ENCODE measurements at places on chromosomes 6 and 20.

DNA sequence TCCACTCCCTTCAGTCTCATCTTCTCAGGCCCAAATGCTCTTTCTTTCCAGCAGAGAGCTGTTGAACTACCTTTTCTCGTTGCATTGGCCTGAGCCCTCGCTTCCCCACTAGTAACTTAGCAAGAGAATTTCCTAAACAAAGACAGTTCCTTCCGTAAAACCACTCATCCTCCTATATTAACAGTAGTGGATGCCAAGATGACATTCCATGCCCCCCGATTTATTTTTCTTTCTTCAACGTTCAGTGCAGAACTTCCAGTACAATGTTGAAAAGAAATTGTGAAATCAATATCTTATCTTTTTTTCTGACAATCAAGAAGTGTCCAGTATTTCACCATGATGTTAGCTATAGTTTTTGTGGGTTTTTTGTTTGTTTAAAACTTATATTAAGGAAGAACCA is 45.8 kb downstream of the SOX4 start:
- DNase-seq, result no peak

GRCh38 chr20:50356525-50356885 is 153.7 kb upstream of the PTPN1 start:
- DNase-seq, result no peak

- no peak for DNase-seq
Observed at GRCh38 chr6:138484018-138484731, 15.1 kb downstream of the NHSL1 start.

DNA sequence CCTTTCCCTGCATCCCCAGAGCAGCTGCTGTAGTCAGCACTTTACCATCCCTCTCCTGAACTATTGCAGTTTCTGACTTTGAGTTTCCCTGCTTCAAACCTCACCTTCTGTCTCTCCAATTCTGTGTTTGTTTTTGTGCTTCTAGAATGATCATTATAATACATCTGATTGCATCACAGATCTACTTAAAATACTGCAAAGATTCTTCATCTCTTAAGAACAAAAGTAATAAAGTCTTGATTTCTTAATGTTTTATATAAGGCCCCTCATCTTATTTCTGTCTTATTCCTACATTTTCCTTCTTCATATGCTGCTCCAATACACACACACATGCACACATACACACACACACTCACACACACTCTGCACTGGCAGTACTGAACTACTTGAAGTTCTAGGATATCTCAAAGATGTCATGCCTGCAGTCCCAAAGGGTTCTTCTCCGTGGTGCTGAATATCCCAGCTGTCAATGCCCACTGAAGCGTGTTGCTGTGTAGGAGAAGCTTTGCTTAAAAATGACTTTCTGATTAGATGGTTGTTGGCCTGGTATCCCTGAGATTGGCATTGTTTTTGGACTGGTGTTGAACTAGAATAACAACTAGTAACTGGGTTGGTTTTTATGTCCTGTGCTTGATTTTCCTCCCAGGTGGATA is 97.2 kb downstream of the MAP3K4 start:
- DNase-seq, result no peak

DNA sequence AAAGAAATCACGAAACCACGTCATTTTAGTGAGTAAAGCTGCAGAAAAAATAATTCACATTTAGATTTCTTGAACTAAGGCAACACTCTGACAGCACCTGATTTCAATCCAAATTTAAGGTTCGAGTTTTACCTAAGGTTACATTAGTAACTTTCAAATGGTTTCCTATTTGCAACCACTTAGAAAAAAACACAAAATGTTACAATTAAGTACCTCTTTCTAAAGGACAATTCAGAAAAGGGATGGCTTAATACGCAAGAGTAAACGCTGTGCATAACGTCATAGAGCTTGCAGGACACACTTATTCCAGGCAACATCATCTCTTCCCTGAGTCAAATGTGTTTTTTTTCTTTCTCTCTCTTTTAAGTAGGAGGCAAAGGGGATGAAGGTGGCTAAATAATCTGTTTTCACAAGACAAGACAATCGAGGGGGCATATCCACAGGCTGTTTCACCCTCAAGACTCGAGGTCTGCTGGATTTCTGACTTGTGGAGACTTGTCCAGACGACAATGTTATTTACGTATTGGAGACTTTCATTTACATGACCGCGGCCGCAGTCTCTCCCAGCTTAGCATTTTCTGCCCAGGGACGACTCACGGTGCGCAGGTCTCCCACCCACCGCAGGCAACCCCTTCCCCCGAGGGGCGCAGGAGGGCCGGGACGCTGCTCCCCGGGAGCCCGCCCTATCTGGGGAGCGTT is 86.0 kb downstream of the SESN1 start:
- no peak for DNase-seq

- DNase-seq, result no peak
Observed at GRCh38 chr20:51312480-51312783, 230.1 kb downstream of the NFATC2 start.

DNA sequence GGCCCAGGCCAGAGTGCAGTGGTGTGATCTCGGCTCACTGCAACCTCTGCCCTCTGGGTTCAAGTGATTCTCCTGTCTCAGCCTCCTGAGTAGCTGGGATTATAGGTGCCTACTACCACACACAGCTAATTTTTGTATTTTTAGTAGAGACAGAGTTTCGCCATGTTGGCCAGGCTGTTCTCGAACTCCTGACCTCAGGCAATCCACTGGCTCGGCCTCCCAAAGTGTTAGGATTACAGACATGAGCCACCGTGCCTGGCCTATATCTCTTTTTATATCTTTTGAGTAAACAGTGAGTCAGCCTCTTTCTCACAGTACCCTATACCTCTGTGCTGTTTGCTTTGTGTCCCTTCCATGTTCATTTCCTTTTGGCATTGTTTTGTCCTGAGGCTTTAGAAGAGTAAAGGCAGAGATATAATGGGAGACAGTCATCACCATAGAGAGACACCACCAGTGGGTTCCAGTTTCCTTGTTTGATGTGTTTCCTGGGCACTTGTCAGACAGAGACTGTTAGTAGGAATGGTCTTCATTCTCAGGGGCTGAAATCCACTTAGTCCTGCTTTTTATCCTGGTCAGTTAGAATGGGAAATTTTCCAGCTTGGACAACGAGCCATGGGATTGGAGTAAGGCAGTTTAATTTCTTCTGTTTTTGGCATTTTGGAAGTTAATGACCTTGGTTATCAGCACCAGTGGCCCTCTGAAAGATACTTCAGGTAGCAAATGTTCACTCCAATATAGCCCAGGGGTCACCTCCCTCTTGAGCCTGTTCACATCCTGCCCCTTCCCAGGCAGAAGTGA is 32.2 kb upstream of the ASXL1 start:
- no peak for DNase-seq

- DNase-seq, result no peak
Observed at GRCh38 chr20:38842026-38842425, 36.5 kb downstream of the PPP1R16B start.

DNA sequence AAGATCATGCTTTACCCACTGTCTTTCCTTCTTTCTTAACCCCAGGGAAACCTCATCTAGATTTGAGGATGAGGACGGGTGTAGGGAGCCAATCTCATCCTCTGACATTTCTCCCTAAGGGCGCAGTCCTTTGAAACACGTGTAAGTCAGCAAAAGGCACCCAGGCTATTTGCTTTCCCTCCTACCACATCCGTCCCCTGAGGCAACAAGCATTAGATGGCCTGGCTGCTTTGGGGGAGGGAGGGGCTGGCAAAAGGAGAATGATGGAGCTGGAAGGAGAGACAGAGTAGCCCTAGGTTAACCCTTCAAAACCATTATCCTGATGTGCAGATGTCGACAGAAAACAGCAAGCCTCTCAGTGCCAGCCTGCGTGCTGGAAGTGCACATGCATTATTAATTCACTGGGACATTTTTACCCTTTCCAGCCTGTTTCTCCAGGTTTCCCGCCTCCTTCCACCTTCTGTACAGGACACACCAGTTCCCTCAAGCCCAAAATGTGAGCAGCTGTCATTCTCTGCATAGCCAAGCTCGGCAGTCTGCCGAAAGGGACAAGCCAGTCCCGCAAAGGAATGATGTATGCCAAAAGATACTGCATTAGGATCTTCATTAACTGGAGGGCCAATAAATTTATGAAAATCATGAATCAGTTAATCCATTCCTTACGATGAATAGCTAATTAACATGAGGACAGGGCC is 547.2 kb downstream of the CD83 start:
- no peak for DNase-seq

GRCh38 chr6:7424967-7425807 is 35.6 kb downstream of the RIOK1 start:
- no peak for DNase-seq

GRCh38 chr6:158441716-158442215 is 118.1 kb upstream of the TMEM181 start:
- DNase-seq, result no peak

- no peak for DNase-seq
Observed at GRCh38 chr20:33578510-33578909, 83.6 kb upstream of the C20orf144 start.

- no peak for DNase-seq
Observed at GRCh38 chr6:112337209-112337638, 9.9 kb upstream of the RFPL4B start.

DNA sequence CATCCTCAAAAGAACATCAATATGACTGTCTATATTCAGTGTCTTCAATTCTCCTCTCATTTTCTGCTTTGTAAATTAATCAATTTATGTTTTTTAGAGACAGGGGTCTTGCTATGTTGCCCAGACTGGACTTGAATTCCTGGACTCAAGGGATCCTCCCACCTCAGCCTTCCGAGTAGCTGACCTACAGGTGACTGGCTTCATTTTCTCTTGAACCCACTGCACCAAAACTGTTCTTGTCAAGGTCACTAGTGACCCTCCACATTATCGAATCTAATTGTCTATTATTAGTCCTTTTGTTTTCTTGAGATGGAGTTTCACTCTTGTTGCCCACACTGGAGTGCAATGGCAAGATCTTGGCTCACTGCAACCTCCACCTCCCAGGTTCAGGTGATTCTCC is 3.7 kb downstream of the DNAAF9 start:
- DNase-seq, result no peak

GRCh38 chr6:20147469-20147868 is 64.8 kb downstream of the MBOAT1 start:
- no peak for DNase-seq

DNA sequence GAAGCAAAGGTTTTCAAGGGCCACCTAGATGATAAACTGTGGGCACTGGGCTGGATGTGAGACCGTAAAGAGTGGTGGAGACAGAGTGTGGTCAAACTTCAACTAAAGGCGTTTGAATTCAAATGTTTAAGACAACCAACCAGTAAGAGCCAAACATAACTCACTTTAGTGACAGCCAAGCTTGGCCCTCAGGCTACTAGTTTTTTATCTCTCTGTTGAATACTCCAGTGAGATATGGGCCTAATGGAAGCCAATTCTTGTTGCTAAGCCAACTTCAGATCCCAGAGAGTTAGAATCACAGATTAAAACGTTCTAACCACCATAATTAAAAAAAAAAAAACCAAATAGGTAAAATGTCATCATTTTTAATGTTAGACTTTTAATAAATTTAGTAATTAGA is 57.3 kb downstream of the TRMT6 start:
- no peak for DNase-seq

DNA sequence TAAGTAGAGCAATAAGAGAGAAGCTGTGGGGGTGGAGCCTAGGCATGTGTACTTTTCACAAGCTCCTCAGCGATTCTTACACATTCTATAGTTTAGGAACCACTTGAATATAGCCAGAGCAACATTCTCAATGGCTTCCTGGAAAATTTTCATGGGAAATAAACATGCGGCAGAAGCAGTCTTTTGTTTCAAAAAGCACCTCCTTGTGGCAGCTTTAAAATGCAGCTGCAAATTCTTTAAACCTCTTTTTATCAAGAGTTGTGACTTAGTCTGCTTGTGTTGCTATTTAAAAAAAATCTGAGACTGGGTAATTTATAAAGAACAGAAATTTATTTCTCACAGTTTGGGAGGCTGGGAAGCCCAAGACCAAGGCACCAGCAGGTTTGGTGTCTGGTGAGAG is 23.8 kb downstream of the NKX2-2 start:
- DNase-seq, result no peak

Measured in stimulated activated CD4-positive, alpha-beta T cell treated with anti-CD3 and anti-CD28 coated beads, Interleukin-1b, Interleukin-23, amount 100 ng/mL, for 1 hour (primary cell).